Stimulated activated CD4-positive, alpha-beta T cell treated with anti-CD3 and anti-CD28 coated beads, Interleukin-15, amount 100 ng/mL, for 48 hours (primary cell): ENCODE measurements at places on chromosomes 5 and 9.

GRCh38 chr5:107010060-107010459 lies 660.7 kb downstream of the EFNA5 start:
- no peak for DNase-seq

- DNase-seq, result no peak
Observed at GRCh38 chr9:117305454-117305853, 109.4 kb downstream of the ASTN2 start.

DNA sequence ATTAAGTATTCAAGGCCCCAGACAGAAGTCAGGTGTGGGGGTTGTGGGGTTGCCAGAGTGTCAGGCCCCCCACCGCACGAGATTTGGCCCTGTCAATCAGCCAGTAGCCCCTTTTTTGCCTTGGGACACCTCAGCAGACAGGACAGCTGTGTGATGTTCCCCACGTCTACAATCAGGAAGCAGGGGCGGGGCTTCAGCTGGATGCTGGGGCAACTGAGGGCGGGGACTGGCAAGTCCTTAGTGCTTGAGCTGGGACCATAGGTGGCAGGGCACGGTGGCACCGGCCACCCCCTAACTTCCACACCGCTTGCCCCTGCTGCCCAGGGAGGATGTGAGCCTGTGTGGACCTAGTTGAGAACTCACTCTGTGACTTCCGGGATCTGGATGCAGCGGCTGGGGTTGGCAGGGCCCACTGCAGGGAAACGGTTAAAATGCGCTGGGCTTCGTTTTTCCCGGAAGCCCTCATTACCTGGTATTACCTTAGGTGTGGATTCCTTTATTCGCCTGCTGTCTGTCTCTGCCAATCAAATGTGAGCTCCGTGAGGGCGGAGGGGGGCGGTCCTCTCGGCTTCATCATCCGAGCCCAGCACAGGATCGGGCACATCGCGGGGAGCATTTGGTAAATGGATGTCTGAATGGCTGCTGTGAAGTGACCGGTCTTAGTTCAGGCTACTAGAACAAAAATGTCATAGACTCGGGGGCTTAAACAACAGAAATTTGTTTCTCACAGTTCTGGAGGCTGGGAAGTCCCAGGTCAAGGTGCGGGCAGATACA lies 7.5 kb upstream of the GTF3C5 start:
- DNase-seq, result no peak

DNA sequence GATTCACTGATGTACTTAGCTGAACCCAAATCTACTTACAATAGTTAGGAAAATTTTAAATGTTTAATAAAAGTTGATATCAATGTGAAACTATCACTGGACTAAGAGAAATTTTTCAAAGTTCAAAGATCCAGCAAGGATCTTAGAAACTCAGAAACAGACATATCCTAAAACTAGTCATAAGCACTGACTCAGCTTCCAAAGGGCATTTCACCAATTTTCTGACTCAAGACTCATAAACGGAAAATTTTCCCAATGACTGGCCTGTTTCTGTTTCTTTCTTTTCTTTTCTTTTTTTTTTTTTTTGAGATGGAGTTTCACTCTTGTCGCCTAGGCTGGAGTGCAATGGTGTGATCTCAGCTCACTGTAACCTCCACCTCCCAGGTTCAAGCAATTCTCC lies 66.6 kb downstream of the CDC14B start:
- DNase-seq, result no peak

GRCh38 chr5:157548513-157549282 lies 26.9 kb downstream of the ADAM19 start:
- no peak for DNase-seq

GRCh38 chr9:24342457-24342856 lies 203.2 kb downstream of the IZUMO3 start:
- no peak for DNase-seq

GRCh38 chr9:124663046-124663961 lies 107.8 kb downstream of the NR6A1 start:
- no peak for DNase-seq

DNA sequence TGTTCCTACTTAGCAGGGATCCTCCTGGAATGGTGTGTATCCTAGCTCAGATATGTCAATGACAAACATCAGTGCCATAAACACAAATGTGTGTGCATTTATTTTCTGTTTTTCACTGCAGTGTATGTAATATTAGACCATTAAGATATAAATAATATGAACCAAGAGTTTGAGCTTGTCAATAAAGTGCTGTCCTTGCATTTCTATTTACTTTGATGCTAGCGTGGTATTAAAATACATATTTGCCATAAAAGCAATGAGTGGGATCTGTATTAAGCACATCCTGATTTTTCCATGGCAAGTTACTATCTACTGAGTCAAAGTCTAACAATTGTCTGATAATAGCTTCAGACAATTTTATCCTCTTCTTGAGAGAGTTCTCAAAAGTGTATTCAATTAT lies 157.6 kb downstream of the DIRAS2 start:
- DNase-seq, result no peak

DNA sequence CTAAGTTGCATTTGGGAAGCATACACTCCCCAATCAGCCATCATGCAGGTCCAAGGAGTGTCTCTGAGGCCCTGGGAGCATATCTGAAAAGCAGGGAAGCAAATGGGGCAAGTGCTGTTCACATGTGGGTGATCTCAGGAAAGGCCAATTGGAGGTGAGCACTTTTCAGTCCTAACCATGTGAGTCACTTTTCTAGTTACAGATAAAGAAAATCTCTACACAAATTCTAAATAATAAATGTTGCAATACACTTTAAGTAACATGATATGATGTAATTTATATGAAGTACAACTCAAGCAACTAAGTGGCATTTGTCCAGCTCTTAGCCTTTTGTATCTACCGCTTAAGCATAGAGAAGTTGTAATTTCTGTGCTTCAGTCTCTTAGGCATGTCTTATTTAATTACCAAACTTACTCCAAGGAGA lies 18.4 kb downstream of the ADAMTS16 start:
- no peak for DNase-seq

DNA sequence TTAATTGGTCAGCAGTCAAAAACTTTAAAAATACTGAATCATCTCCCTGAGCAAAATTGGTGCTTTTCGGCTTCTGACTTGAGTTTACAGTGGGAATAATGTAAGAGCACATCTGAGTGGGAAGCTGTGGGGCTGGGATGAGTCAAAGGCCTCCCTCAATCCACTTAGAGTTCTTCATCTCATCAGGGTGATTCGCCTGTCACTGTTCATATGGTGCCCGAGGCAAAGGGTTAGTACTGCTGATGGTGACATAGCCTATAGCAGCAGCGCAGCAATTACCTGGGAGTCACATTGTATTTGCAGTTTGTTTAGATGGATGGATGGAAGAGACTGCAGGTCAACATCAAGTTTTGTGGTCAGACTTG lies 113.8 kb upstream of the ZNF608 start:
- no peak for DNase-seq

GRCh38 chr5:38338455-38338854 lies 80.1 kb downstream of the EGFLAM start:
- no peak for DNase-seq

- DNase-seq, result no peak
Observed at GRCh38 chr9:38192731-38193265, 123.8 kb upstream of the SHB start.

DNA sequence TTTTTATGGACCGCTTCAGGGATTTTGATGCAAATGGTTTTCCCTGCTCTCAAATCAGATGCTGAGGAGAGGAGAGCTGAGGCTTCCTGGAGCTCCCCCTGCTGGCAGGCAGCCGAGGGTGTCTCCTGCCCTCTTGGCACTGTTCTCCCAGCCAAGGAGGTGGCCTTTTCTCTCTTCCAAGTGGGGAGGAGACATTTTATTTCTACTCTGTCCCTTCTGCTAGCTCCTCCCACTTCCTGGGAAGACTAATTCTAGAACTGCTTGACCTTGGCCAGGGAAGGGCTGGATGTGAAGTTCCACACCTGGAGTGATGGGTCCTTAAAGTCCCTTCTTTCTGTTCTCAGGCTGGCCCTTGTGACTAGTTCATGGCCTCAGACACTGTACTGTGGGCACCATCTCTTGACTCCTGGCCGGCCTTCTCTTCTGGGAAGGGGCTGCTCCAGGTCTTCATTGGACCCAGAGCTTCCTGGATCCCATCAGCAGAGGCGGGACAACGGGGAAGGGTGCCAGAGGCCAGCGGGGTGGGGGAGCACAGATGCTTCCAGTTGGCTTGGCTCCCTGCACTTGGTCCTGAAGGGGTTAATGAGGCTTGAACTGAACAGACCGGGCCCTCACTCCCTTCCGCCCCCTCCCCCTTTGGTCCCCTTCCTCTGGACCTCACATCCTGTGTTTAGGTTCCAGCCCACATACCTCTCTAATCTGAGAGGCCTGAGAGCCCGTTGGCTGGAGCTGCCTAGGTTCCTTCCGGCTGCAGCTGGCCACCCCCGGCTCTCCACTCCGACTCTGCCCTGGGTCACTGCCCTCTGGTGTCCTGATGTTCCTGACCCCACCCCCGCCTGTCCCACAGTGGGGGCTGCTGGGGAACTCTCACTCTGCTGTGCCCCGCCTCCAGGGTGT lies 32.1 kb downstream of the PTPA start:
- peak; percentile 38 for DNase-seq

GRCh38 chr5:14323466-14323865 lies 180.3 kb downstream of the TRIO start:
- DNase-seq, result no peak

- DNase-seq, result no peak
Observed at GRCh38 chr9:90985631-90986030, 184.0 kb downstream of the SYK start.

- no peak for DNase-seq
Observed at GRCh38 chr5:172490514-172491461, 36.5 kb upstream of the SH3PXD2B start.

GRCh38 chr5:2015961-2016360 lies 133.2 kb upstream of the IRX4 start:
- DNase-seq, result no peak

- DNase-seq, result no peak
Observed at GRCh38 chr9:22238809-22239684, 207.6 kb upstream of the DMRTA1 start.

GRCh38 chr5:69245031-69245430 lies 10.3 kb downstream of the CDK7 start:
- no peak for DNase-seq

GRCh38 chr5:122493091-122494021 lies 181.3 kb downstream of the SNCAIP start:
- no peak for DNase-seq

DNA sequence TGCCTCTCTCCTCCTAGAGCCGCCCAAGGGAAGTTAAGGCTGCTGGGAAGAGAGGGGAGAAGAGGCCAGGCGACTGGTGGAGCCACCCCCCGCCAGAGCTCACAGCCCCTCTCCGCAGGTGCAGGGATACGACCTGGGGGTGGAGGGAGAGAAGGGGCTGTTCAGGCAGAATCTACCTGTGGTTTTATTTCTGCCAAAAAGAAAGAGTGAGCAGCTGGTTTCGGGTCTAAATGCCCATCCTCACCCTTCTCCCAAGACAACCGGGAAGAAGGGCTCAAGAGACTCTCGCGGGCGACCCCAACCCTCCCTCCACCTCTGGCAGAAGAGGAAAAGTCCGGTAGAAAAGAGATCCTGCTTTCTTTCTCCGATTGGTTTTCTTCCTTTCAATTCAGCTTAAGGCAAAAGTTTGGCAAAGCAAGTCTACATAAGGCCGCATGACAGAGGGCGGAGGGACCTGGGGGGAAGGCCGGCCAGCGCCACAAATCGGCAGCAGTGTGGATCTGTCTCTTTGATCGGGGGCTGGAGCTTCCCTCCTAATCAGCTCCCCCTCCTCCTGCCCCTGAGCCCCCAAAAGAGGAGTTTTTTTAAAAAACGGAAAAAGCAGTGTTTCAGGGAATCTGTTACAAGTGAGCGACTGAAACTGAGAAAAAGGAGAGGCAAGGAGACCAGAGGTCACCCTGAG lies 16.3 kb downstream of the FAM78A start:
- DNase-seq, result no peak

DNA sequence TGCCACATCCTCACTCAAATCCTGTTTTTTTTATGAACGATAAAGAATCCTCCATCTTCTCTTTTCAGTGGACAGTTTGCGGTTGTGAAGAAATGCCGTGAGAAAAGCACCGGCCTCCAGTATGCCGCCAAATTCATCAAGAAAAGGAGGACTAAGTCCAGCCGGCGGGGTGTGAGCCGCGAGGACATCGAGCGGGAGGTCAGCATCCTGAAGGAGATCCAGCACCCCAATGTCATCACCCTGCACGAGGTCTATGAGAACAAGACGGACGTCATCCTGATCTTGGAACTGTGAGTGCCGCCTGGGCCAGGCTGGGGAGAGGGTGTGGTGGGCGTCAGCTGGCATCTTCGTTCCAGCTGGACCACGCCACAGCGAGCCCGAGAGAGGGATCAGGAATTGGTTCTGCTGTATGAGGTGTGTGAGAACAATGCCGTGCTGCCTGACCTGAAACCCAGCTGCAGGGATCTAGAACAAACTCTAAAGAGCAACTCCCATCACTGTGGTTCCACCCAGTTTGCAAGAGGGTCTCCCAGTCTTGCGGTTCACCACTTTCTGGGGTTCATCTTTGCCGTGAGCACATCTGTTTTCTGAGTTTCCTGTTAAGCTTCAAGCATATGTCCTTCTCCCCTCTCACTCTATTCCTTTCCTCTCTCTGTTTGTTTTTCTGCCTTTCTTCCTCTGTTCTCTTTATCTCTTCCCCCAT lies 107.4 kb downstream of the DAPK1 start:
- DNase-seq, result no peak
